Activated CD8-positive, alpha-beta memory T cell treated with anti-CD3 and anti-CD28 coated beads for 24 hours (primary cell): ENCODE measurements at places on chromosomes 7 and 10.

GRCh38 chr10:4176500-4177281 is 391.7 kb upstream of the KLF6 start:
- no peak for DNase-seq

DNA sequence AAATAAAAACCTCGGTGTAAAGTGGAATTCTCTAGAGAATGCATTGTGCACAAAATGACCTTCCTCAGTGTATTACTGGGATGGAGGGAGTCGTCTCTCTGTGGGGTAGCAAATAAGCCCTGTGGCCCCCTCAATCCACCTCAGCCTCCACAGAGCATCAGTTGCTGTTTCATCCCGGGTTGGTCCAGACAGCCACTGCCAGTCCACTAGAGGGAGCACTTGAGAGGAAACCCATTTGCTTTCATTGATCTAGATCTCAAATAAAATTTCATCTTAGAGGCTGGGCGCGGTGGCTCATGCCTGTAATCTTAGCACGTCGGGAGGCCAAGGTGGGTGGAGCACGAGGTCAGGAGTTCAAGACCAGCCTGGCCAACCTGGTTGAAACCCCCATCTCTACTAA is 1128.7 kb downstream of the CNTNAP2 start:
- DNase-seq: no peak

DNA sequence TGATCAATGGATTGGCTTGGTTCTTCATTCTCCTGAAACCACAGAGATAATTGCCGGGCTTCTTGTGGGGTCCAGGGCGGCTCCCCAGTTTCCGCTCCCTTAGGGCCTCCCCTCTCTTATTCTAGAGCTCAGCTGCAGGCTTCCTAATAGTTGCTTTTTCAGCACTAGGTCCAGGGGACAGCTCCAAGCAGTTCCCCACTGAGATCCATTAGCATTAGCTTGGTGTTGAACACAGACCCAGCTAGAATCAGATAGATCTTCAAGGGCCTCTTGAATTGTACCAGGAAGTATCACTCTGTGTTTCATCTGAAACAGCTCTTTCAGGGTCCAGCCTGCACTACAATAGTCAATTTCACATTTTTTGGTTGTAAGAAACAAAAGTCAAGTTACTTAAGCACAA is 238.7 kb downstream of the SEC23IP start:
- DNase-seq: no peak

GRCh38 chr7:24665564-24666294 is 91.5 kb downstream of the GSDME start:
- peak; percentile 57 for DNase-seq

GRCh38 chr7:70591643-70592042 is 540.3 kb upstream of the GALNT17 start:
- DNase-seq: no peak
